ENCODE measurements at places on chromosomes 5 and 9.

GRCh38 chr9:35547889-35548418 is 57.1 kb upstream of the TESK1 start:
- no peak for DNase-seq

DNA sequence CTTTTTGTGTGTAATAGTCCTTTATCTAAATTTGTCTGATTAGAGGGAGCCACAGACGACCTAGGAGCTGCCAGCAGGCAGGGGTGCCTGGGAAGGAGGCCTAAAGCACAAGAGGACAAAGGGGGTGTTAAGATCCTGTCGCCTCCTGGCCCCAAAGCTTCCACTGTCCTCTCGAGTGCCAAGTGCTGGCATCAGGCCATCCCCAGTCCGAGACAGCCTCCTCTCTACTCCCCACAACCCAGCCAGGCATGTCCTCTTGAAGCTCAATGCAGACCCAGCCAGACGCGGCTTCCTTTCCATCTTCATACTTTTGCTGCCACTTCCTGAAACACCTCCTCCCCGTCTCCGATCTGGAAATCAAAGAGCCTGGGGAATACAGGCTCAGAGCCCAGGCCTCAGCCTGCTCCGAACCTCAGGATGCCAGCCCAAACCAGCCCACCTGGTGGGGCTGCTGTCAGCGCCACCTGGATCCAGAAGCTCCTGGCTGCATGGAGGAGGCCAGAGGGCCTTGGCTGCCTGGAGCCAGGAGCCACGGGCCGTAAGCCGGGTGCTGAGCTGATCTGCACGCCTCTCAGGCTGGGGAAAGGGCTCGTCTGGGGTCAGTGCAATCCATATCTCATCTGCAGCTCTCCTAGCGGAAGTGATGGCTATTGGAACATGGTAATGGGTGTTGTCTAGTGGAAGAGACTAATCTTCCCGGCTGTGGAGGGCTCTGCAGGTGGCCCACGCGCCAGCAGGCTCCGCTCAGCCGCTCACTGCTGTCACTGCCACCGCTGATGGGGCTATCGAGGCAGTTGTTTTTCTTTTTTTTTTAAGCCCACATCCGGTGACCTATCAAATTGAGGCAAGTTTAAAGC is 60.2 kb upstream of the FUBP3 start:
- no peak for DNase-seq

DNA sequence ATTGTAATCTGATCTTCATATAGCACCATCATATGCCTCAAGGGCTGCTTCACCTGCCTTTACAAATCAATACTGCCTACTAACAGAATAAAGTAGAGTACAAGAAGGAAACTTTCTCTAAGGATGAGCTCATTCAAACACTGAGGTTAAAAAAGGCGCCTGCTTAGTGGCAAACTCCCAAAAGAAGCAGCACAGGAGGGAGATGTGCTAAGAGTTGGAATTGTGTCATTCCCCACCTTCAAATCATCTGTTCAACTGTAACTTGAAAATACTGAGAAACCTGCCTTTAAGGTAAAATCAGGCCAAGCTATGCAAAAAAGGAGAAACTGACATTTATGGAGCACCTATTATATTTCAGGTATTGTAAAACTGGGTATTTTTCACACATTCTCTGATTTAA is 560.6 kb downstream of the PTPRD start:
- DNase-seq = no peak

- DNase-seq = no peak
These were observed 14.1 kb upstream of the SEMA5A start for GRCh38 chr5:9559965-9560364.

GRCh38 chr5:71982717-71983395 is 124.4 kb upstream of the MAP1B start:
- DNase-seq = no peak

- no peak for DNase-seq
These were observed 4.1 kb upstream of the CERCAM start for GRCh38 chr9:128416432-128417019.

- DNase-seq = no peak
These were observed 98.4 kb upstream of the HAND1 start for GRCh38 chr5:154576429-154576806.

DNA sequence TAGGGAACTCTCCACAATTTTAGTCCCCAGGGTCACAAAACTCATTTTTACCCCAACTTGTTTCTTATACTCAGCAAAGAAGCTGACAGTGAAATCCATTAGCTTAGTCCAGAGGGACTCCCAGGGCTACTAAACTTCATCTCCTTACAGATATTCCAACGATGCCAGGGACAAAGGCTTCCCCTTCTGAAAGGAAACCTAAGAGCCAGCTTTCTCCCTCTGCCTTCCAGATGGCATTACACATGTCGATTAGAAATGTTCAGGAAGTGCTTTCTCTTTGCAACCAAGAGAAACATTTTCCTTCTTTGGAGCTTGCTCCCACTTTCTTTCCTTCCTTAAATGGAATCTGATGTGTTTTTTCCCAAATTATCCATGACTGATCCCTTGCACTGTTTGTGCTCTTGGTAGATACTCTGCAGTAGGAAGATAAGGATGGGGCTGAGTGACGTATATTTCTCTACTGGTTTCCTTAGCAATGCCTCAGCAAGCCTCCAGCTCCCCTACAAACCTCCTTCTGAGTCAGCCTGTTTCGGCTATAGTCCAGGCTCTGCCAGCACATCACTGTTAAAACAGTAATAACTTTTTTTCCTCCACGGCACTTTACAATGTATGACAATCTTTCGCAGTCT is 43.0 kb upstream of the HTR4 start:
- DNase-seq = no peak

GRCh38 chr5:151148583-151148982 is 9.0 kb downstream of the ANXA6 start:
- no peak for DNase-seq

DNA sequence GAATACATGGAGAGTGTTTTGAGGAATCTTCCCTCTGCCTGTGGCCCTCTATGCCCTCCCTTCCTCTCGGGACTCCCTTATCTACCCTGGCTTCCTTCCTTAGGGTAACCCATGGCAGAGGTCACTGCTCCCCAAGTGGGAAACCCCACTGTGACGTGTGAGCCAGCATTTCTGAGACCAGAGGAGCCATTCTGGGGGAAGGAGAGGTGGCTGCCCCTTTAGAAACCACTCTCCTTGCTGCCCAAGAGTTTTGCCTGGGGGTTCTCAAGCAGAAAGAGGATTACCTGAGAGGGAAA is 23.1 kb downstream of the CCNJL start:
- no peak for DNase-seq

DNA sequence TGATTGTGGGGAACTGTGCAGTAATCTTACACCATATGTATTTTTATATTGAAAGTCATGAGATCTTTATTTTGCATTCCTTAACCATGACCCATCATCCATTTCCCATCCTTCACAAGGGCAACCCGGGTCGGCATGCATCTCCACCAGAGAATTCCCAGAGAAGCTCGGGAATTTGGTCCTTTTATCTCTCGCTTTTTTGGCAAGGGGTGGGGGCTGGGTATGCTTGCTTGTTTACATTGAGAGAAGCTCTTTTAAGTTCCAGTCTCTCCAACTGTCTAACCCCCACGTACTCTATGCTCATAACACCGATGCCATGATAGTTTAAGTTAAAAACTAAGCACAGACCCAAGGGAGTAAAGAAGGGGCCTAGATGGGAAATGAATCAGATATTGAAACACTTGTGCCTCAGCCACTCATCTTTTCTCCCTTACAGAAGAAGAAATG is 109.9 kb upstream of the NFIB start:
- no peak for DNase-seq

DNA sequence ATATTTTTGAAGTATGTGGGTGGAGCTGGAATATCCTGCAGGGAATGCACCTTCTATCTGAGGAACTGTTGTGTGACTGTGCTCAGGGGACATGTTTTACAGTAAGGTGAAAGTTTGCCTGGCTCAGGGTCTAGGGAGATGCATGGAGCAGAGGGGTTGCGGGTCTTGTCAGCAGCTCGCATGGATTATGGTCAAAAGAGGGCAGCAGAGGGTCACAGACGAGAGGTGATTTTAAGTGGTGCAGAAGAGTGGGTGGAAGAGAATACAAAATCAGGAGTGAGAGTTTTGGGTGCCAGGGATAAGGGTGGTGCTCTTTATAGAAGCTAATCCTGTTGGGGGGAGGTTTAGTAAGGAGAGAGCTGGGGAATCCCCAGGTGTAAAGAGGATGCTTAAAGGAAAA is 53.5 kb upstream of the GRIN3A start:
- DNase-seq = peak; percentile 14

DNA sequence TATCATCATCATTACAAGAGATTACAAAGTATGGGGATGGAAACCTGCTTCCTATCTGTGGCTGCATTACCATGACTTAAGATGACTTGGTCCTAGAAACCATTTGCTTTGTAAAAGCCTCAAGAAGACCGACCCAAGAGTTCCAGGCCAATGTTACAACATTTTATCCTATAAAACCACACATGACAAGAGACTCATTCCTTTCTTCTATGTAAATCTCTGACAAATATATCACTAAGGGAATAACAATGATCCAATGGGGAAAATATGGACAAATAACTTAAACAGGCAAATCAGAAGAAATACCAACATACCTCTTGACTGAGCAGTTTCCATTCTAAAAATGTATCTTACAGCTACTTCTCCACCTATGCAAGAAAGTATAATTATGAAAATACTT is 44.3 kb upstream of the VPS13A start:
- no peak for DNase-seq

- DNase-seq = no peak
These were observed 80.8 kb downstream of the FAM81B start for GRCh38 chr5:95471942-95472341.

DNA sequence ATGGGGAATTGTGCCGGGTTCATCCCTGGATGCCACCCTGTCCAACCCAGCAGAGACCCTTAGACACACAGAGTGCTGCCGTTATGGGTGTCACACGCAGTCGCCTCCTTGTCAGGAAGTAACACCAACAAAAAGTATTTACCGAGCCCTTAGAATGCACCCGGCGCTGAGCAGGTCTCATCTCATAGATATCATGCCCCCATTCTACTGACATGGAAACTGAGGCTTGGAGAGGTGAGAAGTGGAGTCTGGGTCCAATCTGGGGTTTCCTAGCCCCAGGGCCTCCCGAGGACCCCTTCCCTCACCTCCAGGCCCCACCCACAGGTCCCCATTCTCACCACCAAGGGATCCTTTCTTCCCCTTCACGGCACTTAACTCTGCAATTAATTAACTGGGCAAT is 36.8 kb upstream of the BARHL1 start:
- no peak for DNase-seq

- DNase-seq = no peak
These were observed 51.9 kb downstream of the LMX1B start for GRCh38 chr9:126665644-126666035.

DNA sequence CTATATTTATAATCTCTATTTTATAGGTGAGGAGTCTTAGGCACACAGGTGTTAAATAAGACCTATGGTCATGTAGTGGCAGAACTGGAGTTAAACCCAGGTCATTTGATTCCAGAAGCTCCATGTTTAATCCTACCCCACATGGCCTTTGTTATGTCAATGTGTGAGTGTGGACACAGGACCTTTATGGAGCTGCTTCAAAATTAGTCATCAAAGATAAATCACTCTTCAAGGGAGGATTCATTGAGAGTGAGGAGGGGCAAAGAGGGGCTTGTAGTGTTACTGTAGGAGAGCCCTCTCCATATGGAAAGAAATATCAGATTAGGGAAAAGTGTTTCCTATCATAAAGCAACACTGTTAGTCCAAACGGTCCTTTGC is 74.6 kb upstream of the ARRDC3 start:
- DNase-seq = no peak

- no peak for DNase-seq
These were observed 32.9 kb downstream of the SLIT3 start for GRCh38 chr5:169268019-169268418.

GRCh38 chr5:81241001-81241400 is 7.9 kb downstream of the CKMT2 start:
- no peak for DNase-seq

Data from HuH-7.5 (cell line).